Activated B cell treated with CpG ODN at 0.5 μM for 24 hours (primary cell): ENCODE measurements at places on chromosomes 11 and 22. TPM values are rescaled to one million over a fixed set of nuclear protein-coding genes. Genes with fewer than 3 reads are reported as not detected.

DNA sequence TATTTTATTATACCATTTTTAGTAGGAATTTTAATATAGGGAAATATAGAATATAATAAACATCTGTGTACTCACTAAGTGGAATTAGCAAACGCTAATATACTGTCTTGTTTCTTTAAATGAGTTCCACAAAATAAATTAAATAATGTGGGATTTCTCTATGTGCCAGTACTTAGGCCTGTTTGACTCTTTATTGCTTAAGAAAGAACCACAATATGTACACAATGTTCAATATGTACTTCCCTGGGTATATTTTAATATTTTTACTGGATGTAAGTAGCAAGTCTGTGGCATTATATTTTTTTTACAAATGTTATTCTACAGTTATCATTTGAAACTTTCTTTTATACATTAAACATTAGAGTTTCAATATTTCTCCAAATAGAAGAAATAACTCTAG, 92.5 kb upstream of the CARD18 start:
- no peak overlapping the region for H3K4me3 ChIP-seq
- DNase-seq: no peak
- H3K36me3 ChIP-seq: no peaks in the 10 kb centered on the region
- H3K27me3 ChIP-seq: peaks cover 3% of the 10 kb centered on the region

DNA sequence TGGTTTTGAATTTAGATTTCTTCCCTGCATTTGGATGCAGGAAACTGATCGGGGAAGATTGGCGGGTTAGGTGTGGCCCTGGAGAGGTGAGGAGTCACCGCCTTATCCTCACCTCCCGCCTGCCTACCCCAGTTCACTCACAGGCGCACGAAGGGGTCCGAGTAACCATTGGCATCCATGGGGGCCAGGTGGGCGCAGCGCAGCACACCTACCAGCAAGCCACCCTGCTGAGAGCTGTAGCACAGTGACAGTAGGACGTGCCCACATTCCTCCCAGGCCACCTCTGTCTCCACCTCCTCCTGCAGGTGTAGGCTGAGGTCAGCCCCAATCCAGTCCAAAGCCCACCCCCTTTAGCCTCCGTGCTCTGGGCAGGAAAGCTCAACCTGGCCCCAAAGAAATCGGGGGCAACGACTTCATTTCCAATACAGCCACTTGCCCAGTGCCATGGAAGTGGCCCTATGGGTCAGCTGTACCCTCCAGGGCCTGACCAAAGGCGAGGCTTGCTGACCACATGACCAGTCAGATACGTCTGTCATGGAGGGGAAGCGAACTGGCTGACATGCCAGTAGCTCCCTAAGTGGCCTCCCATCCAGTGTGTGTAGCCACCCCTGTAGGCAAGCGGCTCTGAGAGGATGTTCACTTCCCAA, 6.7 kb downstream of the NDUFV1 start:
- H3K27ac ChIP-seq: peak overlapping the region; percentile 99
- H3K4me3 ChIP-seq: peak overlapping the region; percentile 84
- peaks cover 45% of the 10 kb centered on the region for H3K4me1 ChIP-seq
- peaks cover 43% of the 10 kb centered on the region for H3K36me3 ChIP-seq
- no peaks in the 10 kb centered on the region for H3K27me3 ChIP-seq

GRCh38 chr11:65225279-65226102, 36.3 kb upstream of the POLA2 start:
- H3K36me3 ChIP-seq: no peaks in the 10 kb centered on the region
- H3K4me3 ChIP-seq: peak overlapping the region; percentile 83
- peak overlapping the region; percentile 24 for H3K27ac ChIP-seq
- H3K4me1 ChIP-seq: peaks cover 17% of the 10 kb centered on the region
- H3K27me3 ChIP-seq: no peaks in the 10 kb centered on the region

DNA sequence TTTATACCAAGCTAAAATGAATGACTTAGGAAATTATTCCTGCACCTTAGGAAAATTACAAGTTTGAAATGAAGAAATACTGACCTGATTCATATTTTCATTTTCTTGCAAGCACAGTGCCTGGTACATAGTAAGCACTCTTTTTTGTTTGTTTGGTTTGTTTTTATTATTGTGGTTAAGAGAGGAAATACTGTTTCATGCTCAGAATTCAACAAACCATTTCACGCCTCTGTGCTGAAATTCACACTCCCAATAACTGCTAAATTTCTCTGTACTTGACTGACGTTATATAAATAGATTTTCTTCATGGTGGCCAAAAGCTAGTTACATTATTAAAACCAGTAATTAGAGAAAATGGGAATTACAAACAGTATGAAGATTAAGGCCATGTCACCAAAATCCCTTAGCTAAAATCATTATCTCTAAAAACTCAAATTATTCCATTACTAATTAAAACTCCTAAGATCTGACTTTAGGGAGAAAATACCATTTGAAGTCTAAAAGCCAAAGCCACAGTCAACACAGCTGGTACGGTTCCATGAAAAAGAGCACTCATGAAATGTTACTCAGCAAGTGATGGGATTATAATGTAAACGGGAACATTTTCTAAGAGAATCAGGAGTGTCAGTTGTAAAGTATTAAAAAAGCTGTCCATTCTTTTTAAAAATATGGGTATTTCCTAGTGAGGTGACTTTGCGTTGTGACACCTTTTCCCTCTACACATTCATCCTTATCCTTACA, 77.8 kb upstream of the DDI1 start:
- H3K4me3 ChIP-seq: no peak overlapping the region
- H3K36me3 ChIP-seq: no peaks in the 10 kb centered on the region
- H3K27ac ChIP-seq: no peak overlapping the region

- no peak overlapping the region for H3K27ac ChIP-seq
- peaks cover 7% of the 10 kb centered on the region for H3K4me1 ChIP-seq
- H3K27me3 ChIP-seq: peaks cover 29% of the 10 kb centered on the region
- no peaks in the 10 kb centered on the region for H3K36me3 ChIP-seq
- H3K4me3 ChIP-seq: no peak overlapping the region
Observed at GRCh38 chr11:78961247-78961646, 386.6 kb upstream of the NARS2 start.

DNA sequence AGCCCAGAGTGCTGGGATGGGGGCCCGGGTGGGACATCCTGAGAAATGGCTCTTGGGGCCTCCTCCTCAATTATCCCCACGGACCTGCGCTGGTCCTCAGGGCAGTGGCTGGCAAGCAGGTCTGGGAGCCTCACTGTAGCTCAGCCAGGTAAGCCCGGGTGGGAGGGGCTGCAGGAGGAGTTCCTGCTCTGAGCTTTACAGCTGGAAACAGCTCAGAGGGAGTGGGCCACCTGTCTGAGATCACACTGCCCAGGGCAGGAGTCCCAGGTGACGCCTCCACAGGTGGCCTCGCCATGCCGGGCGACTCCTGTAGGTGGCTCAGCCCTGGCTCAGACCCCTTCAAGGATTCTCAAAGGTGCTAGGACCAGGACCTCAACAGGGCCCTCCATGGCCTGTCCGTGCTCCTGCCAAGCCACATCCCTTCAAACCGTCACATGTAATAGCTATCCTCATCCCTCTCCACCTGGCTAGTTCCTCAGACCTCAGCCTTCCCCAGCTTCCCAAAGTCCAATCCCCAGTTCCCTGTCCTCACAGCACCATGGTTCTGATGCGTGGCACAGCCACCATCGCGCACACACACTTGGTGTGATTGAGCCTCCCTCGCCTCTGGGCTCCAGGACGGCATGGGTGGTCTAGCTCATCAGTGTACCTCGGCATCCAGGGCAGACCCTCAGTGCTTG, 3.6 kb upstream of the TSSK2 start:
- H3K4me3 ChIP-seq: no peak overlapping the region
- H3K27me3 ChIP-seq: no peaks in the 10 kb centered on the region
- peaks cover 14% of the 10 kb centered on the region for H3K36me3 ChIP-seq
- H3K27ac ChIP-seq: no peak overlapping the region
- DNase-seq: no peak
- H3K4me1 ChIP-seq: peaks cover 7% of the 10 kb centered on the region

DNA sequence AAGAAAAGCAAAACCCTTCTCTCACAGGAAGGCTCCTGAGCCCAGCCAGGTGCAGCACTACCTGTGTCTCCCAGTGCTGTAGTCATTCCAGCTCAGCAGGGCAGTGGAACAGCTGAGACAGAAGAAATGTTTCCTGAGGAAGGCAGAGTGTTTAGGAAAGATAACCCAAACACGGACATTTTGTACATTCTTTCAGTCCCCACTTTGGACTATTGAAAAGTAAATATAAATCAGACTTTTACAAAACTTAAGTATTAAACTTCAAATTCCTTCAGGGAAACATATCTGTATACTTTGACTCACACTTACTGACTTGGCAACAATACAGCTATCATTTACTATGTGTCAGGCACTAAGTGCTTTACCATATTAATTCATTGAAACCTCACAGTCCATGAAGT, 40.4 kb downstream of the RRAS2 start:
- H3K27ac ChIP-seq: peak overlapping the region; percentile 83
- no peaks in the 10 kb centered on the region for H3K27me3 ChIP-seq
- peak overlapping the region; percentile 38 for H3K4me3 ChIP-seq
- DNase-seq: no peak
- H3K4me1 ChIP-seq: peaks cover 94% of the 10 kb centered on the region

DNA sequence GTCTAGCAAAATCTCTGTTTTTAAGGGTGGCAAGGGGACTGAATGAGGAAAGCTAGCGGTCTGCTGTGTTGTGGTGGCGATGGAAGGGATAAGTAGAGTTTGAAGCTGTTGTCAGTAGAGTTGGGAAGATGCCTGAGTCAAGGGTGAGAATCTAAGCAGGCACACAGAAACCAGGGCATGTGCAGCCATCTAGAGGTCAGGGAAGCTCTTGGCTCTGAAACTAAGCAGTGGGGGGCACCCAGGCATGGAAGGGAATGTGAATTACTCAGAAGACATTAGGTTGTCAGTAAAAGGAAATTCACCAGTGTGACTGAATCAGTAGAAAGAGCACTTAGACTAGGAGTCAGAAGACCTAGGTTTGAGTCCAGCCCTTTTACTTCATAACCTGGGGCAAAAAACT, 15.4 kb downstream of the BMAL1 start:
- H3K4me3 ChIP-seq: no peak overlapping the region
- H3K27ac ChIP-seq: no peak overlapping the region

GRCh38 chr11:76248210-76248609, 41.9 kb upstream of the WNT11 start:
- no peaks in the 10 kb centered on the region for H3K36me3 ChIP-seq
- no peak overlapping the region for H3K27ac ChIP-seq
- peaks cover 9% of the 10 kb centered on the region for H3K27me3 ChIP-seq
- H3K4me3 ChIP-seq: no peak overlapping the region

- no peak overlapping the region for H3K27ac ChIP-seq
- peaks cover 15% of the 10 kb centered on the region for H3K27me3 ChIP-seq
Observed at GRCh38 chr11:11107076-11107723, 245.8 kb downstream of the CSNK2A3 start.

DNA sequence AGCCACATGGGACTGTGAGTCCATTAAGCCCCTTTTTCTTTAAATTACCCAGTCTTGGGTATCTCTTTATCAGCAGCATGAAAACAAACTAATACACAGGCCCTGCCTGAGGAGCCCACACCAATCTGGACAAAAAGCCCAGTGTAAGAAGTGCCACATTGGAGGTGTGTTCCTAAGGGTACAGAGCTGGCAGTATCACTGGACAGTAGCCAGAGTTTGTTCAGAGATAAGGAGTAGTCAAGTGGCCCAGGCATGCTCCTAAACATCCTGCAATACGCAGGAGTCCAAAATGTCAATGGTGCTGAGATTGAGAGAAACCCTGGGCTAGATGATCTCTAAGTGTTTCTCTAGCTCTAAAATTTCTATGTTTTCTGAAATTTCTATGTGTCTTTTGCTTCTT, 27.0 kb upstream of the POGLUT3 start:
- no peak overlapping the region for H3K27ac ChIP-seq
- no peaks in the 10 kb centered on the region for H3K4me1 ChIP-seq
- H3K4me3 ChIP-seq: no peak overlapping the region
- no peak for DNase-seq
- H3K36me3 ChIP-seq: no peaks in the 10 kb centered on the region

DNA sequence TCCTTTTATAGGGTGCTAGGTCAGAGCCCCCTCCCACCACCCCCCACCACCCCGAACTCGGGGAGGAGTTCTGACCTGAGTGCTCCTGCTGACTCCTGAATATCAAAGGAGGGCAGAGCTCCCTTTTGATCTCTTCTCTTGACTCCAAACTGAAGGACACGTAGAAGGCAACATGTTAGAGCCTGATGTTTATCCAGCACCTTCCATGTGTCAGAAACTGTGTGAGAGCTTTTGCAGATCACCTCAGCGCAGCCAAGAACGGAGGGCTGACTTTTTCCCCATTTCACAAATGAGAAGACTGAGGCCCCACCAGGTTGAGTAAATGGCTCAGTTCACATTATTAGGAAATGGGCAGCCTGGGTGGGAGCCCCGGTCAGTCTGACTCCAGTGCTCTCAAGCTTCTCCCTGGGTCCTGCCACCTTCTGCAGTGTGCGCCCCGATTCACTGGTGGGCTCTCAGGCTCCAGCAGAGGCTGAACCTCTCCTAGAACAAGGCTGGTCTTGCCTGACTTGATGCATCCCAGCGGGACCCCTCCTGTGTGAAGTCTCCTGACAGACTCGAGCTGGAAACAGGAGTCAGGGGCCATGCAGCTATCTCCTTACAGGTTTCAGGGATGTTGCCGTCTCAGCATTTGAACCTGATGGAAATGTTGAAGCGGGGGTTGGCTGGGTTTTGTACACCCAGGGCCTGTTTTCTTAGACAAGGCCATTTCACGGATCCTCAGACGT, 98.5 kb downstream of the TSPAN18 start:
- no peak for DNase-seq
- H3K4me3 ChIP-seq: no peak overlapping the region
- no peaks in the 10 kb centered on the region for H3K36me3 ChIP-seq

DNA sequence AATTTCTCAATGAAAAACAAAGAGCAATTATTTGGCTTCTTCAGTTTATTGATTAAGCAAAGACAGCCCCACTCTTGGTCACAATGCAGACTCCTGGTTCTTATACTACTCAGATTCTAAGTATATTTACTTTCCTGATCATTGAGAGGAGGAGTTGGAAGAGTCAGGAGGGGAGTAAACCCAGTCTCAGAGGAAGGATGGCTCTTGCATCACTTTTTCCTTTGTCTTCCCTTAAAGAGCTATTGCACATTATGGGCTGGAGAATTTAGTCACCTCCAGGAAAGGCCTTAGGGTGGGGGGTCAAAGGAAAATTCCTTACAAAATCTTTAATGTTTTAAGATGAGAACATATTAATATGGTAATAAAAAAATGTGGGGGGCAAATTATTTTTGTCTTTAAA, 8.1 kb downstream of the SLC17A6 start:
- H3K4me1 ChIP-seq: no peaks in the 10 kb centered on the region
- peaks cover 42% of the 10 kb centered on the region for H3K27me3 ChIP-seq
- no peak overlapping the region for H3K4me3 ChIP-seq
- H3K36me3 ChIP-seq: no peaks in the 10 kb centered on the region
- DNase-seq: no peak
- H3K27ac ChIP-seq: no peak overlapping the region

OR51B2 gene
- not detected in 2 replicates for total RNA-seq

ACRV1 gene
- total RNA-seq: not detected in 2 replicates

KIF18A gene
- 4.1 and 4.4 TPM in 2 replicates for total RNA-seq

MUC5AC gene
- not detected in 2 replicates for total RNA-seq

ZBTB16 gene
- 1.3 and 2.5 TPM in 2 replicates for total RNA-seq

CTTN gene
- 1.1 TPM in 2 replicates for total RNA-seq
